RCC 7860 (cell line): ENCODE measurements at places on chromosomes 12 and 14.

DNA sequence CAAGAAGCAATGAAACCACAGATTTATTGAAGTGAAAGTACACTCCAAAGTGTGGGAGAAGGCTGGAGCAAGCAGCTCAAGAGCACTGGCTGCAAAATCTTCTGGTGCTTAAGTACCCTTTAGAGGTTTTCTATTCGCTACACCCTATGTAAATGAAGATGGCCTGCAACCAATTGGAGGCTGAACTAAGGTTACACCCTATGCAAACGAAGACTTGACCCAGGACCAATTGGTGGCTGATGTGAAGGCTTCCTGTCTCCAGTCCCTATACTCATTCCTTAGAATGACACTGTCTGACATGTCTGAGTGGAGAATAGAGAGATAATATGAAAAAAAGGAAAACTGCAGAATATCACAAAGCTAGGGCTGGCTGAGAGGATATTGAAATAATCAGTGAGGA is 57.2 kb downstream of the ALG10B start:
- DNase-seq: no peak

DNA sequence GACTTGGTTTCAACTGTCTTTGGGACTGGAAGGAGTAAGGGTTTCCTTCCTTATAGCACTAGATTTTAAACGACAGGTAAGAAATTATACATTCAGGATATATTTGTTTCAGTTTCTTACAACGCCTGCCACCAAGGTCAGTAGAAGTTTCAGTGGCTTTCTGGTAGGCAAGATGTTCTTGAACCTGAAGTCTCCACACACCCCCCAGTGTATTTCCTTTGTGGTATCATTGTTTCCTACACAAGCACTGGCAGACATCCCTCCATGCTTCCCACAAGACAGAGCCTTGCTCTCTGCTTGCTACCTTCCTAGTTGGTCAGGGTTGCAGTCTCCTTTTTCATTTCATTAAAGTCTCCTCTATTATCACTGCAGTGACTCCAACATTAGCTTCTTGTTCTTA is 283.1 kb downstream of the FLRT2 start:
- DNase-seq: no peak

- no peak for DNase-seq
These were observed 3.6 kb downstream of the NXPH4 start for GRCh38 chr12:57219993-57220754.

- no peak for DNase-seq
These were observed 210.9 kb upstream of the FKBP4 start for GRCh38 chr12:2583642-2584401.

DNA sequence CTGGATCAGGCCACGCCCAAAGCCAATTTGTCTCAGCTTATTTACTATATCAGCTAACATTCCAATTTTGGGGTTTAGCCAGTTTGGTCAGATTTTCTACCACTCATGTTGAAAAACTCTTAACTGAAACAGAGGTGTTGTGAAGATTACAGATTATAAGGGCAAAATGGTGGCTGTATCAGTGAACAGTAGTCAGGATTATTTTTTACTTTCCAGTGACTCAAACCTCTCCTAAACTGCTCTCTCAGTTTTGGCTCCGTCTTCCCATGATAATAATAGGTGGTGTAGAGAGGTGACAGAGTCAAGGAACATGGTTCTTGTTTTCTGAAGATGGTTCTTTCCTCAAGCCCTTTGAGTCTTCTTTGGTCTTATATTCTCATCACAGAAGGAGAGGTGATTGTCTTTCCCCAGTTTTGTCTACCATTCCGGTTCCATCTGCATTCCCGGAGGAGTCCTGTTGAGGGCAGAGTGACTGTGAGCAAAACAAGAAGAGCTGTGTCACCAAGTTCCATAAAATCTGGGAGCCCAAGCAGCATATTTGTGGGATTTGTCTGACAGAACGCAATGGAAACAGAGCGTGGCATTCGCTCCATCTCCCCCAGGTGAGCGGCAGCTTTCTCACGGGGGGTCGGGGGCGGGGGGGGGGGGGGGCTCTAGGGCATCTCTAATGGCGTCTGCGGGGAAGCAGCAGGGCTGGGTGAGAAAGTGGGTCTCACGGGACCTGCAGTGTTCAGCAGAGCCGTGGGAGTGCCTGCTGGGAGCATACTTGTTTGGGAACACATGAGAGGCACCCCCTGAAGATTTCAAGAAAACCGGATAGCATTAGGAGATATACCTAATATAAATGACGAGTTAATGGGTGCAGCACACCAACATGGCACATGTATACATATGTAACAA is 59.1 kb downstream of the TBC1D30 start:
- DNase-seq: no peak

- DNase-seq: no peak
These were observed 108.9 kb downstream of the GPR135 start for GRCh38 chr14:59356312-59356711.

DNA sequence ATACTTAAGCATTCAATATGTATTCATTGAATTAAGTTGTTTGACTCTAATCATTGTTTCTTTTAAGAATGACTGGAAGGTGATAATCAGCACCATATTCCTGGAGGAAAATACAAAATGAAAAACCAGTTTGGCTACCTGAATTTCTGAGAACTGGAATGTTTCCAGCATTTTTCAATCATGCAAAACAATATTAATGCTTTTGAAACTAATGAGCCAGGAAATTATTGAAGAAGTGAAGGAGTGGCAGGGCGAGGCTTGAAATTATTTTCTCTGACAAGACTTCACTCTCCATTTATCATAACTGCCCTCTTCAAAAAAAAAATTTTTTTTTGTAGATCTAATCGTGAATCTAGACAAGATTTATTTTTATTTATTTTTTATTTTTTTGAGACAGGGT is 19.0 kb downstream of the TMEM19 start:
- no peak for DNase-seq

- DNase-seq: no peak
These were observed 7.6 kb upstream of the TMED10 start for GRCh38 chr14:75184039-75184438.

DNA sequence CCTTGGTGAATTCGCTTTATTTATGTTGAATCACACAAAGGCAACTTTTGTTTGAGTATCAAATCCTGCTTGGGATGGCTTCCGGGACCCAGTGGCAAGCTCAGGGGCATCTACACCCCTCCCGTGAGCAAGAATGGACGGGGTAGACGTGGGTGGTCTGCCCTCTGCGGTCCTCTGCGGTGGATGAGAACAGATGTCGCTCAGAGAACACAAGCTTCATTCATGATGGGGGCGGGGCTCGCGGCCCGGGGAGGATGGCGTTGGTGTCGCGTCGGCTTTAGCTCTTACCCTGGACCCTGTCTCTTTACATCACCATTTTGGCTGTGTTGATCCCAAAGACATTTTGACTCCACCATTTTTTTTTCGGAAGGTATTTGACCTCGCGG is 158.5 kb upstream of the RTL1 start:
- no peak for DNase-seq

DNA sequence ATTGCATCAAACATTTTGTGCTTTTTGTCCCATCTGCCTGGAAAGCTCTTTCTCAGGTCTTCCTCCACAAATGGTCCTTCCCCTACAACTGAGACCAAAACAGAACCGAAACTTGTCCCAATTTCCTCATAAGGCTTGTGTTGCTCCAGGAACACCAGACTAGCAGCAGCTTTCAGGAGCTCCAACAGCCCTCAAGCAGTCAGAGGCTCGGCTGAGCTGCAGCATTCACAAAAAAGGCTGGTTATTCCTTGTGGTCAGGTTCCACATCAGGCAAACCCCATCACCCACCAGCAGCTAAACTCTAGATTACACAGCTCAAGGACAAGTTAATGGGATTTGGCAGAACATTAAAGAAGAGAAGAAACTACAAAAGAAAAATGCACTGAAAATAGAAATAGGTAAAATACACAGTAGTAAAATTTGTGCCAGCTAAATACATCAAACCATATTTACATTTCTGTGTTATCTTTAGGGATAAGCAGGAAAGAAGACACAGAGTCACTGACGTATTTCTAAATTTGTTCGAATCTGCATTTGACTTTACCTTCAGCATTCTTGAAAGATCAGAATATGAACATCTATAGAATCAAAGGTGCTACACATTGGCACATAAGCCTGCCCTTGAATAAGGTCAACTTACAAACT is 141.2 kb downstream of the STXBP6 start:
- DNase-seq: no peak

DNA sequence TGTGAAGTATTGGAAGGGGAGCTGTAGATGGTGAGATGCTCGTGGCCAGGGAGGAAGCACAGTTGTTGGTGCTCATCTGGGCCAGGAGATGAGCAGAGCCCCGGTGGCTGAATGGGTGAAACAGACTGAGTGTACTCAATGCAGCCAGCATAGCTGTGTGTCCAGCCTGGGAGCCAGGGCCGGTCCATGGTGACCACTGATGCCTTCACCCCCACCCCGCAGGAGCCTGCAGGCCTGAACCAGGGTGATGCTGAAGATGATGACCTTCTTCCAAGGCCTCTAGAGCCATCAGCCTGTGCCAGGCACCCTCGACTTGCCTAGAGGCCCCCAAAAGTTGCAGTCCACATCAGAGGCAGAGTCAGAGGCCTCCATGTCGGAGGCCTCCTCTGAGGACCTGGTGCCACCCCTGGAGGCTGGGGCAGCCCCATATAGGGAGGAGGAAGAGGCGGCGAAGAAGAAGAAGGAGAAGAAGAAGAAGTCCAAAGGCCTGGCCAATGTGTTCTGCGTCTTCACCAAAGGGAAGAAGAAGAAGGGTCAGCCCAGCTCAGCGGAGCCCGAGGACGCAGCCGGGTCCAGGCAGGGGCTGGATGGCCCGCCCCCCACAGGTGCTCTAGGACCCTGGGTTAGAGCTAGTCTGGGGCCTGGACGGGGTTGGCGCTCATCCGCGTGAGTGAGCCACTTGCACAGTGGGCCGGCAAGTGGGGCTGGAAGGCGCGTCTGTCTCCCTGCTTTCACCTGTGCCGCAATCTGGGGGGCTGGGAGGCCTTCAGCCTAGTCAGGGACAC is 3.0 kb downstream of the TNFAIP2 start:
- no peak for DNase-seq

DNA sequence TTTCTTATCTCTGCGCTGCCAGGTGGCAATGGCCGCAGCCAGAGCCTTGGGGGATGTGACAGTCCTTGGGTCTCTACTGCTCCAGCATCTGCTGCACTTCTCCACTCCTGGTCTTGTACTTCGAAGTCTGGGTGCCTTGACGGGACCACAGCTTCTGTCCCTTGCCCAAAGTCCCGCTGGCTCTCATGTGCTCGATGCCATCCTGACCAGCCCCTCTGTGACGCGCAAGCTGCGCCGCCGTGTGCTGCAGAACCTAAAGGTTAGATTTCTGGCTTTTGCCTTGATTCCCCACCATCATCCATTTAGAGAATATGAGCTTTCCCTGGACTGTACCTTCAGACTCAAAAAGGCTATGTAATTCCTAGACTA is 3.8 kb downstream of the CIDEB start:
- no peak for DNase-seq

- no peak for DNase-seq
These were observed 201.6 kb downstream of the RAD51B start for GRCh38 chr14:68020999-68021663.

DNA sequence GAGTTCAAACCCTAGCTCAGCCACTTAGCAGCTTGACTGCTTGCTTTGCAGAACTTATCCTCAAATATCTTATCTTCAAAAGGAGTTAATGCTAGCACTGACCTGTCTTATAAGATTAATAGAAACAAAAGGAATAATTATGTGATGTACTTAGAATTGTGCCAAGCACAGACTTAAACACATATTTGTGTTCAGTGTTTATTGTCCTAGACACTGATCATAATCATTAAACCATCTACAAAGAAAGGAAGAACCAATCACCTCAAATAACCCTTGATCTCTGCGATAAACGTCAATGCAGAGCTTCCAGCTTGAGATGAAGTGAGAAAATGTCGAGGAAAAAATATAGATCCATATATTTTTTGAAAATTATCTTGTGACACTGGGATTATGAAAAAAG is 73.1 kb downstream of the ATXN7L3B start:
- no peak for DNase-seq

- DNase-seq: no peak
These were observed 901 bp upstream of the NFKBIA start for GRCh38 chr14:35405304-35405996.

DNA sequence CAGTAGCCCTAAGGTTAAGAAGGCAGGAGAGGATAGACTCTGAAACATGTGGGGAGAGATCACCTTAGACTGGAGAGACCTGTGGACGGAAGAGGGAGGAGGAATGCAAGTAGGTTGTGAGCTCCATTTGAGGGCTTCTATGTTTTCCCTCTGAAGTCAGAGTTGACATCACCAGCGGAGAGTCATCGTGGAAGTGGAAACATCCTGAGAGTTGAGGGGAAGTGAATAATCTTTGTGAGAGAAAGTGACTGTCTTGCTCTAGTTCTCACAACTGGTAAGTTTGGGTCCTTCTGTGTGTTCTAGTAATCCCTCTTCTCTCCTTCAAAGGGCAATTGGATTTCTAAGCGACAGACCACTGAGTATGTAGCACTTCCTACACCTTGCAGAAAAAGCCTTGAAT is 103.6 kb upstream of the CCND2 start:
- DNase-seq: no peak

GRCh38 chr14:104428860-104429259 is 150.7 kb upstream of the C14orf180 start:
- no peak for DNase-seq

GRCh38 chr14:68686205-68686465 is 106.7 kb downstream of the ZFP36L1 start:
- DNase-seq: no peak

DNA sequence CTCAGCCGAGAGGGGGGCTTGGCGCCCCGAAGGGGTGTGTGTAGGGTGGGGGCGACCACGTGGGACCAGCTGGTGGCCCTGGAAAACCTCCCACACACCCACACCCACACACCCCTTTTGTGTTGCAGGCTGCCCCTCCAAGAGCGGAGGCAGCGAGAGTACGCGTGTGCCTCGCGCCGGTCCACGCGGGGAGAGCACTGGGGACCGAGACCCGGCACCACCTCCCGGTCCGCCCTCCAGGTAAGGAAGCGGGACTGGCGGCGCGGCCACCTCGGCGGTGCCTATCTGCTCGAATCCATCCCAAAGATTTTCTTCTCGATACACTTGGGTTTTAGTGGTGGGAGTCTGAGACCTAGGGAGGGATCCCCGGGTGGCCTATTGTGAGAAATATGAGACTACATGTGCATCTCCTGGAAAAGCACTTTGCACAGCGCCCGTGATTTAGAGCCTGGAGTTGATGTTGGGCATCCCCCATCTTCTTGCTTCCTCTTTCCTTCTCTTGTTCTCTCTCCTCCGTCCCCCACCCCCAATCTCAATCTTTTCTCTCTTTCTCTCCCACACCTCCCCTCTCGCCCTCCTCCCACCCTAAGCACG is 393 bp downstream of the SYT1 start:
- no peak for DNase-seq
